ENCODE measurements at places on chromosomes 2 and 18. TPM values are rescaled to one million over a fixed set of nuclear protein-coding genes. Genes with fewer than 3 reads are reported as not detected.

DNA sequence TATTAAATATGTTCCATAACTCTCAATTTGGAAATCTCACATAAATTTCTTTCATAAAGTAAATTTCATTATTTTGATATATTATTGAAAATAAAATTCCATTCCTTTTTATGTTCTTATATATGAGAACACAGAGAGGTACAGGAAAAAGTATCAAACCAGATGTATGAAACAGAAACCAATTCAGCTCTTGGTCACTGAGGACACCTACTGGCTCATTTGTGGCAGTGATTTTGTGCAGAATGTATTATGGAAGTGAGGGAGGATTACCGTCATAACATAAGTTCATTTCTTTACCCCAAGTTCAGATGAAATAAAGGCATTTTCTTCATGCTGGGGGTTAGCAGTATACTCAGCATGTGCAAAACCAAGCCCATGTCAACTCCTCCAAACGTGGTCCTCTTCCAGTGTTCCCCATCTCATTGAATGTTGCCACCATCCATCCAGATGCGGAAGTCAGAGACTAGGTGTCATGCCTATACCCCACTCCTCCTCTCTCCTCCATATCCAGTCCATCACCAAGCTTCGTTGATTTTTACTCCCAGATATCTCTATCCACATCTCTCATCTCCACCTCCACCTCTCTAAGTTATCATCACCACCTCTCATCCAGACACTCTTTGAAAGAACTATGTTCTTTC is 41.7 kb upstream of the MALL start:
- ATAC-seq = peak; percentile 73

- ATAC-seq = no peak
Observed at GRCh38 chr2:239913636-239914417, 111.3 kb downstream of the NDUFA10 start.

DNA sequence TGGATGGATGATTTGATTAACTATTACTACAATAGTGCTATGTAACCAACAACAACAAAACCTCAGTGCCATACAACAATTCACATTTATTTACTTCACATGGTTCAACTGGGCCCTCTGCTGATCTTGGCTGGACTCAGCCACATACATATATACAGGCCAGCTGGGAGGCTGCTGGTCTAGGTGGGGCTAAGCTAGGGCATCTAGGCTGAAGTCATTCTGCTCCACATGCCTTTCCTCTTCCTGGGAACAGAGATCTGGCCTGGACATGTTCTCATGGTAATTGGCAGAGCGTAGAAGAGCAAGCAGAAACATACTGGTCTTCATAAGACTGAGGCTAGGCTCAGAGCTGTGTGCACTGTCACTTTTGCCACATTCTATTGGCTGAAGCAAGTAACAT is 102.8 kb upstream of the RNF152 start:
- ATAC-seq = no peak

- no peak for ATAC-seq
Observed at GRCh38 chr2:219578811-219579613, 6.9 kb downstream of the INHA start.

DNA sequence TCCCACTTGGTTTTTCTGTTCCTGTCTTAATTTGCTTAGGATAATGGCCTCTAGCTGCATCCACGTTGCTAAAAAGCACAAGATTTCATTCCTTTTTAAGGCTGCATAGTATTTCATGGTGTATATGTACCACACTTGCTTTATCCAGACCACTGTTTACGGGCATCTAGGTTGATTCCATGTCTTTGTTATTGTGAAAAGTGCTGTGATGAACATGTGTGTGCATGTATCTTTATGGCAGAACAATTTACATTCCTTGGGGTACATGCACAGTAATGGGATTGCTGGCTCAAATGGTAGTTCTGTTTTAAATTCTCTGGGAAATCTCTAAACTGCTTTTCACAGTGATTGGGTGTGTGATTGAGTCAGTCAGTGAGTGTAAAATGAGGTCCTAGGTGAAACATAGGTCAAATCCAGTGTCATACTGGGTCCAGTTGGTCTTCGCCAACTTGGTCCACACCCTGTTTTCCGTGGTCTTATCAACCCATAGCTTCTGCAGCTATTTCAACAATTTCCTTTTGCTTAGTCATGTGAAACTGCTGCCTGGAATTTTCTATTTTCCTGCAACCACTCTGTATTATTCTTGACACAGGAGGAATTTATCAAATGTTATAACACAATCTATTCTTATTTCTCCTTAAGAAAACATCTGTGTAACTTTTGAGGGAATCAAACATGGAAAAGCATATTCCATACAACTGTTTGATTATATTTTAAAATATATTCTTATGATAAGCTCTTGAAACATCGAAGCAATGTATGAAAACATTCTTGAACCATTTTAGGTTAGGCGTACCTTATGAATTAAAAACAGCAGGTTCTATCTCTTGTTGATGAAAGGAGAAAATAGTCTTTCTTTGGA is 82.9 kb downstream of the ADCYAP1 start:
- no peak for ATAC-seq

RAX gene
- total RNA-seq = 0.24 TPM
